ENCODE measurements at places on chromosomes 2 and 18. TPM values are rescaled to one million over a fixed set of nuclear protein-coding genes. Genes with fewer than 3 reads are reported as not detected.
A peak's percentile ranks its signal among the peaks of the same experiment; 100 is the strongest.

DNA sequence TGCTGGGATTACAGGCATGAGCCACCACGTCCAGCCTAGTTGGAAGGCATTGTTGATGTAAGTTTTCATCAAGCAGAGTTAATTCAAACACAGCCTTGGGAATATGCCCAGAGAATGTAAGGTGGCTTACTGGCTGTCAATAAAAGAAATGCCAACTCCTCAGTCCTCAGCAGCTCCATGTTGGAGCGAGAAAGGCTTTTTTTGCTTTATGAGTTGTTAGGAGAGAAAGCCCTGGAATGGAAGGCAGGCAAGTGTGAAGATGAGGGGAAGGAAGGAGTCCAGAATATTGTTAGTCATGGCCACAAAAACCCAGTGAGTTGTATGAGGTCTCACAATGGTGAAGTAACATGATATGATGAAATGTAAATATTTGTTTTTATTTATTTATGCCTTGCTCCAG is 57.1 kb downstream of the MAP4K4 start:
- no peak for DNase-seq

GRCh38 chr18:70578480-70578879 is 289.6 kb downstream of the SOCS6 start:
- DNase-seq = no peak

GRCh38 chr2:234887195-234887594 is 64.6 kb upstream of the SH3BP4 start:
- no peak for DNase-seq

DNA sequence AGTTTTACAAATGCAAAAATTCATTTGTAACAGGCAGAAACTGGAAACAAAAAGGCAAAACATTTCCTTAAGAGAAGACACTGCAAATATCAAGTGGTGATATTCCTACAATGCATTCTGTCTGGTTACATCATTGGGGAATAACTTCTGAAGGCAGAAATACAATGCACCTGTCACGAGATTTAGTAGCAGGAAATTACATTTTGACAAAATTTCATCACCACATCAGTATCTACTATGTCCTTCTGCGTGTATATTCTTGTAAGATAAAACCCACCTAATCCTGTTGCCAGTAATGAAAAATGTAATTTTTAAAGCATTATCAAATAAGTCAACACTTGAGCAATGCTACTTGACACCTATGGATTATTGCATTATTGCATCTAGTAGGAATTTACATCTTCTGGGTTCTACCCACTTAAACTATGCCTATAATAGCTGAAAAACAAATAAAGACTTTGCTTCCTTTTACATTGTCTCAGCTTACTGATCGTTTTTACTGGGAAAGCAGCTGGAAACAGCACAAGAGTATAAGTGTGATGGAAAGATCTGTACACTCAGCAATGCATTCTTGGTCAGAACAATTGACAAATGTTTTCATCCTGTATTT is 59.5 kb downstream of the IRS1 start:
- no peak for DNase-seq

DNA sequence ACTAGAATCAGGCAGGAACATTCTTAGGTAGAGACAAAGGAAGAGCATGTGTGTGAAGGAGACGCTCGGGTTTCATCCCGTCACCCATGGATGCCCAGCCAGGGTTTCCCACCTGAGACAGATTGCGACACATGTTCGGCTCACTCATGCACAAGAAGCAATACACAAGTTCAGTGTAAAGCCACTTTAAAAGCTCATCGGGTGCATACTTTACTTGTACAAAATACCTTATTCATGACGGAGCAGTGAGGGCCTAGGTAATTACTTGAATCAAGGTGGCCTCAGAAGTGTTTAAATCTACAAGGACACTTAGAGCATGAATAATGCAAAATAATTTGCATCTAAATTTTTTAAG is 42.0 kb downstream of the ZEB2 start:
- DNase-seq = no peak

DNA sequence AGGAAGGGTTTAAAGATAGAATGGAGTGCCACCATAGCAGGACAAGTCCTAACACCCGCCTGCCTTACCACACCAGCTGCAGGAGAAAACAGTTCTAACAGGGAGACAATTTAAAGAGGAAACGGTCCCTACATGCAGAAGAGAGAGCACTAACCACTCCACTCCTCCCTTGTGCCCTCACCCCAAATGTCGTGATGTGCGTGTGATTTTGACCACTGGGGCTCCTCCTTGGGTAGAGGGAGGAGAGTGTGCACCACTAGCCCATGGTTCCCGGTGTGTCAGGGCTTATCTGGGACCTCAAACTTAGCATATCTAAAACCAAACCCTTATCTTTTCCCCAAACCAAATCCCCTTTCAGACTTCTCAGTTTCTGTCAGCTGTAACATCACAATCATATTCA is 105.5 kb upstream of the CCDC68 start:
- no peak for DNase-seq

Gene FOXI3
- not detected for total RNA-seq

DNA sequence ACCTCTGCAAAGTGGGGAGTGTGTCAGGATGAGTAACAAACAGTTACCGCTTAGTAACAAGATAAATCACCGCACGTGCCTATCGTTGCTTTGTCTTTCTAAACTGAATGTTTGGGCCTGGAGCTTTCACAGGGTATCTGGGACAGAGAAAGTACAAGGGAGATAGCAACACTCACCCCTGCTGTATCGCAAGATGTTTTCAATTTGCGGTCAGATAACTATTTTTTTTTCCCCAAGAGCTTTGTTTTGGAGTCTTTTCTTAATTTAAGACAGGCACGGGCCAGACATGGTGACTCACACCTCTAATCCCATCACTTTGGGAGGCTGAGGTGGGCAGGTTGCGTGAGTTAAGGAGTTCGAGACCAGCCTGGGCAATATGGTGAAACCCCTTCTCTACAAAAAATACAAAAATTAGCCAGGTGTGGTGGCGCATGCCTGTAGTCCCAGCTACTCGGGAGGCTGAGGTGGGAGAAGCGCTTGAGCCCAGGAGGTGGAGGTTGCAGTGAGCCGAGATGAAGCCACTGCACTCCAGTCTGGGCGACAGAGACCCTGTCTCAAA is 146.6 kb downstream of the GBX2 start:
- no peak for DNase-seq

Gene IL1RL1
- 9.6 TPM for total RNA-seq

- no peak for DNase-seq
These were observed 946.0 kb upstream of the CHAC2 start for GRCh38 chr2:52821631-52822030.

DNA sequence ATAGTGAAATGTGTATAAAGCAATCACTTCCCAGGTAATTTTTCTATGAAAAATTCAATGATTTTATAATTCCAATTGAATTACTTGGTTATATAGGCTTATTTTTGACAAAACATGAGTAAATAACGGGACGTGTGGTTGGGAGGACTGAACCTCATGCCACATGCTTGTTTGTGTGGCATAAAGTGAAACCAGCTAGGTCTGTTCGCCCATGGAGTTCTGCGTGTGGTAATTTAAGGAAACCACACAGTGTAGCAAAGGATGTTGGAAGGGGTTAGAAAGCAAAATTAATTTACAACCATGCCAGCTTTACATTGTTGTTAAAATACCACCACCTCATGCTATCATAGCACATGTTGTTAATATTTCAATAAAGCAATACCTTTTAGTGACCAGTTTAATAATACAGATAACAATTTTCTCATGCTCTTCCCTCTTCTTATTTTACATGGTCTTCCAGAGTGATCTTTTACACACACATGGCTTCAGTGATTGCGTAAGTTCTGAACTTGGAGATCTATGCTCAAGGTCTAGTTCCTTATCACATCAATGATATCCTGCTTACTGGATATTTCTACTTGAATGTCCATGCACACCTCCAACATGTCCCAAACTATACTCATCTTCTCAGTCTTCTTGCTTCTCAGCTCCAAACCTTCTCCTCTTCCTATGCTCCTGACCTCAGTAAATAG is 156.4 kb upstream of the ITGA4 start:
- no peak for DNase-seq

- no peak for DNase-seq
These were observed 165.2 kb downstream of the SLC8A1 start for GRCh38 chr2:40286721-40287120.

- DNase-seq = no peak
These were observed 195.3 kb upstream of the MEIS1 start for GRCh38 chr2:66239655-66240054.

Gene IWS1
- 37.5 TPM for total RNA-seq

- DNase-seq = peak; percentile 94
These were observed 123.7 kb downstream of the COL6A3 start for GRCh38 chr2:237290261-237290660.

Gene FBXO15
- not detected for total RNA-seq

- DNase-seq = no peak
These were observed 1675.4 kb downstream of the DPP10 start for GRCh38 chr2:116117845-116118244.
